ENCODE measurements at places on chromosomes 12 and 14.

DNA sequence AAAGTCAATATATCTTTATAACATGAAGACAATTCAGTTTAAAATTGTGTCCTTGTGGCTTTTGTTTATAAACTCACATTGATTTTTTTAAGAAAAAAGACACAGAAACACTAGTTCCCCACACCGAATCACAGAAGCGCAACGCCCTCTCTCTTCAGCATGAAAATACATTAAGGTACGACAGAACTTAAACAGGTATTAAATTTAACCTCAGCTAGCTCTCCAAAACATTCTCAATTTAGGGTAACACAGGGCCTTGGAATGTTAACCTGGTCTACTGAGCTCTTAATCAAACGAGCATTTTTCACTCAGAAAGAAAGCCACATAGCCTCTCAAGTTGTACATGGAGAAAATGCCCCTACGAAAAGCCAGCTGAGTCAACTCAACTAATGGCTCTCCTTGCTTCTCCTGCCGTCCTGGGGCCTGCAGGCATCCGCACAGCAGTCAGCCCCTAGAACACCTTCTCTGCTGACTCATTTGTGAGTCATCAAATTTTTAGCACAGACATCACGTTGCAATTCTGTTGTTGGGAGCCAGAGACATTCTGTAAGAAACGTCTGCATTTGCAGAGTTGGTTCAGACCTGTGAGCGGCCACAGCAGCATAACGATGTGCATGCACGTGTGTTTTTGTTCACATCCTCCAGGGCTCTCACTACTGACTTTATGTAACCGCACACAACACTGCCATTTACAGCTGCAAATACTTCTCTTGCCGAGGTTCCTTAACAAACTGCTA lies 141.6 kb downstream of the ITPR2 start:
- no peak for DNase-seq

- DNase-seq = no peak
These were observed 41.2 kb downstream of the DGLUCY start for GRCh38 chr14:91154851-91155625.

DNA sequence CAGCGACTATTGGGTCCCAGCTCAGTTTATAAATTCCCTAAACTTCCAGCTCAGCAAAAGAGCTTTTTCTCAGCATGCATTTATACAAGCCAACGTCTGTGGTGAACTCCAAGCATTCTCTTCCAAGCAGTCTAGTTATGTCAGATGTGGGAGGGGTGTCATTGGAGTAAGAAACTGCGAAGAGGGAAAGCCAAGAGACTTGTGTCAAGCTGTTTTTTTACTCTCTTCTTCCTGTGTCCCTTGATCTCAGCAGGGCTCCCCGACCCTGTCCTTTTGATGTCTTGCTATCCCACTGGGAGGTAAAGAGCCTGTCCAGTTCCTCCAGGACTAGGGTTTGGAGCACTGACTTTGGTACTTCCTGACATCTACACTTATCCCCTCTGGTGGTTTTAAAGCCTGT lies 69.0 kb downstream of the PPM1H start:
- DNase-seq = no peak

DNA sequence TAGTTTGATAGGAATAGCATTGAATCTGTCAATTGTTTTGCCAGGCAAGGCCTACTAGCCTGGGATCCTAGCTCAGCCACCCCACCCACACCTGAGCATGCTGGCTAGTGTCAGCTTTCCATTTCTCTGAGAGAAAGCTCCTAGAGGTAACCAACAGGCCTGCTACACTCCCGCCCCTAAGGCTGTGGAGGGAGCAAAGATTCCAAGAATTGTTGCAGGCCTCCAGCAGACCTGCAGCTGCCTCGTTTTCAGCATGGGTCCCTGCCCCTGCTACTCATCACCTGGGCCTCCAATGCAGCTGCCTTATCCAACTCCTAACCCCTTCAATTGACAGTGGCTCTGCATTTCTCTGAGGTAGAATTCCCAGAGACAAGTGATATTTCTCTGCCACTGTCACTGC lies 852.4 kb upstream of the MDGA2 start:
- DNase-seq = no peak
